ENCODE measurements at places on chromosomes 5 and 9.

DNA sequence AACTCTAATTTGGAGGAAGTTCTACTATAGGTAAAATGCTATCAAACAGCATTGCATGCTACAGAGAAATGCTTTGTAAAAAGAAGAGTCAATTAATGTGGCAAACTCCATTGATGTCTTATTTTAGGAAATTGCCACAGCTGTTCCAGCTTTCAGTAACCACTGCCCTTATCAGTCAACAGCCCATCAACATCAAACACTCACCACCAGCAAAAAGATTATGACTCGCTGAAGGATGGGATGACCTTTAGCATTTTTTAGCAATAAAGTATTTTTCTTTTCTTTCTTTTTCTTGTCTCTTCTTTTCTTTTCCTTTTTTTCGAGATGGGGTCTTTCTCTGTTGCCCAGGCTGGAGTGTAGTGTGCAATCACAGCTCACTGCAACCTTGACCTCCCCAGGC, 26.0 kb downstream of the CRHBP start:
- H3K27ac ChIP-seq = no peak overlapping the region
- H3K27me3 ChIP-seq = no peaks in the 10 kb centered on the region
- H3K36me3 ChIP-seq = no peaks in the 10 kb centered on the region
- no peak for DNase-seq

DNA sequence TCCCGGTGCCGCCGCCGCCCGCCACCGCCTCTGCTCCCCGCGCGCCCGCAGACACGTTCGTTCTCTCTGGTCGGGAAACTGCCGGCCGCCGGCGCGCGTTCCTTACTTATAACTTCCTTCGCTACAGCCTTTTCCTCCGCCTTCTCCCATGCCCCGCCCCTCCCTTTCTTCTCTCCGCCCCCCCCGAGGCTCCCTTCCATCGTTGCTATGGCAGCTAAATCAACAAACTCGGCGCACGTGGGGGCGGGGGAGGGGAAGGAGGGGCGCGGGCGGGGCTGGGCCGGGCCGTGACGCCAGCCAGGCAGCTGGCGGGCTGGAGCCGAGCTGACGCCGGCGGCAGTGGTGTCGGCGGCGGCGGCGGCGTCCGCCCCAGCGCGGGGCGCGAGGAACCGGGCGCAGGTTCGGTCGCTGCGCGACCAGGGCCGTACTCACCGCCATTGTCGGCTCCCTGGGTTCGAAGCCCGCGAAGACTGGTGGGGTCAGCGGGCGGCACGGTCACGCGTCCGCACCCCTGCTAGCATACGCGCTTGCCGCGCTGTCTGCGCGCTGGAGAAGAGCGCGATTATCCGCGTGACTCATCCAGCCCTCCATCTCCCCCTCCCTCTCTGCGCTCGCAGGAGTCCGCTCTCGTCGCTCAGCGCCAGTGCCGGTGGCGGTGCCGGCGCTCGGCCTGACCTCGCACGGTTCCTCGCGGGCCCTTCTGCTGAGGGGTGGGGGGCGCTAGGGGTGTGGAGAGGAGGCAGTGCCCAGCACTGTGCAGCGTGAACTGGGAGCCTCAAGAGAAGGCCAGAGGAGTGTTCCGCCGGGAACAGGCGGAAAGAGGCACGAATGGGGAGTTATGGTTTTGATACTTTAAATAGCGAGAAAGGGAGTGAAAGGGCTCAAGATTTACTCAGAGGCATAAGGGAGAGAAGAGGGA, at the start of gene KLF4:
Gene KLF4 (minus strand): TSS at position 83 of the 919 bp plus-strand sequence. CDS start 597 bp downstream, outside the sequence.
- H3K4me1 ChIP-seq = no peaks in the 10 kb centered on the region
- peak; percentile 97 for DNase-seq
- H3K27me3 ChIP-seq = no peaks in the 10 kb centered on the region
- no peaks in the 10 kb centered on the region for H3K36me3 ChIP-seq

- H3K36me3 ChIP-seq = no peaks in the 10 kb centered on the region
- H3K4me1 ChIP-seq = no peaks in the 10 kb centered on the region
- no peak overlapping the region for H3K27ac ChIP-seq
- H3K4me3 ChIP-seq = no peak overlapping the region
- no peak for DNase-seq
- peaks cover 4% of the 10 kb centered on the region for H3K27me3 ChIP-seq
These were observed 114.4 kb downstream of the PSD2 start for GRCh38 chr5:139910036-139910435.

DNA sequence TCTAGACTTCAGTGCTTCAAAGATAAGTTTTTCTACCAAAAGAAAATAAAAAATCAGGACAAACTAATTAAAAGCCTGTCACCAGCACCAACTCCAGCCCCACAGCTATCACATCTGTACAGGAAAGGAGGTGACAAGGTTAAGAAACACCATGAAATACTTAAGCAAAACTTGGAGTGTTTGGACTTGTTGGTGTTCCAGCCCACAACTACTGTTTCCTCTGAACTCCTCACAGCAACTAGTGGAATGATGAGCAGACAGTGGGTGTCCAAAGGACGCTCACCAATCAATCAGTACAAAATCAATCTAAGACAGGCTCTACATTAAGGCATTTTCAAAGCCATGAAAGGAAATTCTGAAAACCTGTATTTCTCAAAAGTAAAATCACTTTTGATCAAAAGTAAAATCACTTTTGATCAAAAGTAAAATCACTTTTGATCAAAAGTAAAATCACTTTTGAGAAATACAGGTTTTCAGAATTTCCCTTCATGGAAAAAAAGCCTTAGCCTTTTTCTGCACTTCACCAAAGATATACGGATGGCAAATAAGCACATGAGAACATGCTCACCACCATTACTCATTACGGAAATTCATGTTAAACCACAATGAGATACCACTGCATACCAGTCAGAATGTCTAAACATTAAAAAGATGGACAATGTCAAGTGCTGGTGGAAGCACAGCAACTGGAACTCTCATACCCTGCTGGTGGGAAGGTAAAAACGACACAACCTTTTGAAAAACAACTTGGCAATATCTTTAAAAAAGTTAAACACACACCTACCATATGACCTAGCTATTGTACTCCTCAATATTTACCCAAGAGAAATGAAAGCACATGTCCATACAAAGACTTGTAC, 79.7 kb downstream of the MED27 start:
- peak overlapping the region; percentile 90 for H3K27ac ChIP-seq
- H3K36me3 ChIP-seq = peaks cover 22% of the 10 kb centered on the region
- no peaks in the 10 kb centered on the region for H3K27me3 ChIP-seq
- DNase-seq = peak; percentile 82

- no peak overlapping the region for H3K27ac ChIP-seq
- H3K36me3 ChIP-seq = no peaks in the 10 kb centered on the region
- H3K27me3 ChIP-seq = no peaks in the 10 kb centered on the region
- no peaks in the 10 kb centered on the region for H3K4me1 ChIP-seq
- H3K4me3 ChIP-seq = no peak overlapping the region
- DNase-seq = no peak
These were observed 2.8 kb downstream of the CACNA1B start for GRCh38 chr9:137880160-137880975.

GRCh38 chr9:87336407-87336806, 161.3 kb upstream of the DAPK1 start:
- DNase-seq = peak; percentile 62
- H3K36me3 ChIP-seq = no peaks in the 10 kb centered on the region
- H3K27me3 ChIP-seq = no peaks in the 10 kb centered on the region
- H3K27ac ChIP-seq = no peak overlapping the region
- peaks cover 11% of the 10 kb centered on the region for H3K4me1 ChIP-seq

- no peak overlapping the region for H3K27ac ChIP-seq
- no peak for DNase-seq
- no peak overlapping the region for H3K4me3 ChIP-seq
- H3K27me3 ChIP-seq = no peaks in the 10 kb centered on the region
- H3K36me3 ChIP-seq = peaks cover 43% of the 10 kb centered on the region
- no peaks in the 10 kb centered on the region for H3K4me1 ChIP-seq
These were observed 202.0 kb downstream of the BRINP1 start for GRCh38 chr9:119167267-119167666.

DNA sequence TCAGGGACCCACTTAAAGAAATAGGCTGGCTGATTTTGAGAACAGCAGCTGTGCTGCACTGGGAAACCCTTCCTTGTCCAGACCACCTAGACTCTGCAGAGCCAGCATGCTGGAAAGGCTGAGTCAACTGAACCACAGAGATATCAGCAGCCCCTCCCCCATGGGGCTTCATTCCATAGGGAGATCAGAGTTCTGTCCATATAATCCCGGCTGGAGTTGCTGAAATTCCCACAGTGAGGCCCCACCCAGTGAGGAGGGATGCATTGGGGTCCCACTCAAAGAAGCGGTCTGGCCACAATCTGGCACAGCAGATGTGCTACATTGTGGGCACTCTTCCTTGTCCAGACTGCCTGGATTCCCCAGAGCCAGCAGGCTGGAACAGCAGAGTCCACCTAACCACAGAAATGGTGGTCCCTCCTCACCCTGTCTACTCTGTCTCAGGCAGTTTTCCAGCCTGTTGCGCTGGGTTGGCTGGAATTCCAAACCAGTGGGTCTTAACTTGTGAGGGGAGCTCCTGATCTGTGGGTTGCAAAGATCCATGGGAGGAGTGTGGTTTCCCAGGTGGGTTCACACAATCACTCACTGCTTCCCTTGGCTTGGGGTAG, 127.1 kb downstream of the RNF180 start:
- peaks cover 3% of the 10 kb centered on the region for H3K4me1 ChIP-seq
- H3K27ac ChIP-seq = no peak overlapping the region
- no peak overlapping the region for H3K4me3 ChIP-seq
- H3K27me3 ChIP-seq = no peaks in the 10 kb centered on the region

GRCh38 chr5:53334431-53334941, 145.9 kb upstream of the FST start:
- no peak overlapping the region for H3K27ac ChIP-seq
- H3K27me3 ChIP-seq = no peaks in the 10 kb centered on the region
- H3K4me1 ChIP-seq = peaks cover 13% of the 10 kb centered on the region
- DNase-seq = no peak

GRCh38 chr5:78077369-78078068, 217.0 kb downstream of the AP3B1 start:
- H3K27me3 ChIP-seq = no peaks in the 10 kb centered on the region
- peaks cover 4% of the 10 kb centered on the region for H3K36me3 ChIP-seq
- no peak overlapping the region for H3K27ac ChIP-seq

GRCh38 chr5:74567411-74567995, 73.0 kb downstream of the ENC1 start:
- no peak overlapping the region for H3K27ac ChIP-seq
- H3K27me3 ChIP-seq = no peaks in the 10 kb centered on the region
- H3K36me3 ChIP-seq = no peaks in the 10 kb centered on the region
- H3K4me1 ChIP-seq = no peaks in the 10 kb centered on the region
- no peak overlapping the region for H3K4me3 ChIP-seq
- no peak for DNase-seq

- H3K4me1 ChIP-seq = peaks cover 3% of the 10 kb centered on the region
- H3K27me3 ChIP-seq = no peaks in the 10 kb centered on the region
- H3K36me3 ChIP-seq = no peaks in the 10 kb centered on the region
- peak overlapping the region; percentile 61 for H3K4me3 ChIP-seq
- DNase-seq = peak; percentile 65
These were observed 142.3 kb downstream of the SMARCA2 start for GRCh38 chr9:2157277-2158110.

- DNase-seq = no peak
- peaks cover 31% of the 10 kb centered on the region for H3K4me1 ChIP-seq
- H3K27me3 ChIP-seq = no peaks in the 10 kb centered on the region
- no peak overlapping the region for H3K27ac ChIP-seq
These were observed 211.9 kb upstream of the PAPPA start for GRCh38 chr9:115941561-115942315.

GRCh38 chr9:113885183-113886025, 9.3 kb downstream of the ZNF618 start:
- H3K27me3 ChIP-seq = no peaks in the 10 kb centered on the region
- DNase-seq = no peak
- peaks cover 4% of the 10 kb centered on the region for H3K36me3 ChIP-seq
- peaks cover 11% of the 10 kb centered on the region for H3K4me1 ChIP-seq
- no peak overlapping the region for H3K27ac ChIP-seq

DNA sequence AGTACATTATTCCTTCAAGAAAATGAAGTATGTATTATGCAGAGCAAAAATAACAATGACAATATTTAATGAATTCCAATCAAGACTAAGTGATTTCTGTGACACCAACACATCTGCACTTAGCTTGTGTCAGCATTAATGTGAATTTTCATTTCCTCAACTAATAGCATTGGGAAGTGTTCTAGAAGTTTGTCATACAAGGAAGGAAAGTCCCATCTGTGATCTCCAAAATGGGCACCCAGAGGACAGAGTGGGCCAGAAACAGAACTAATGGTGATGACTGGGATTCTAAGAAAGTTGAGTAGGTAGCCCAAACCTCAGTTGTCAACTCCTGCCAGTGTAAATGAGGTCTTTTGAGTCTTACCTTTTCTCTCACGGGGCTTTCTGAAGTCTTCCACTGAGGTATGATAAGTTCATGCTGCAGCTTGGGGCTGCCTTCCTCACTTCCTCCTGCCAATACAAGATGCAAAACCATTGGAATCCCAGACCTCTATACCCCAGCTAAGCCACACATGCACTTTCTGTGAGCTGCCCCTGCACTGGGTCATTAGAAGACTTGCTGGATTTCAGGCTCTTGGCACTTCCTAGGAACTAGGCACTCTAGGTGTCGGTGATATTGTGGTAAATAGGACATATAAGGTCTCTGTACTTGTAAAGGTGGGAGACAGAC, 4.9 kb downstream of the ADAM19 start:
- DNase-seq = no peak
- peaks cover 41% of the 10 kb centered on the region for H3K36me3 ChIP-seq
- H3K4me3 ChIP-seq = no peak overlapping the region
- H3K4me1 ChIP-seq = peaks cover 20% of the 10 kb centered on the region

GRCh38 chr5:116265471-116265870, 180.6 kb downstream of the COMMD10 start:
- H3K4me1 ChIP-seq = no peaks in the 10 kb centered on the region
- H3K27me3 ChIP-seq = no peaks in the 10 kb centered on the region
- no peak overlapping the region for H3K4me3 ChIP-seq
- H3K27ac ChIP-seq = no peak overlapping the region

- no peaks in the 10 kb centered on the region for H3K36me3 ChIP-seq
- H3K27ac ChIP-seq = peak within 1 kb of the TSS; percentile 58
- DNase-seq = peak; percentile 75
- H3K4me3 ChIP-seq = peak within 1 kb of the TSS; percentile 91
- H3K4me1 ChIP-seq = peaks cover 18% of the 10 kb centered on the region
These were observed at the start of gene SH3PXD2B for GRCh38 chr5:172454358-172455086. Gene SH3PXD2B, minus strand, starts transcription at chr5:172454525. Its CDS starts 173 bp downstream, at chr5:172454352.

GRCh38 chr5:167261309-167262100, 1029.9 kb upstream of the WWC1 start:
- no peak for DNase-seq
- no peaks in the 10 kb centered on the region for H3K36me3 ChIP-seq
- no peak overlapping the region for H3K4me3 ChIP-seq
- no peak overlapping the region for H3K27ac ChIP-seq
- H3K27me3 ChIP-seq = no peaks in the 10 kb centered on the region

- H3K27me3 ChIP-seq = no peaks in the 10 kb centered on the region
- no peaks in the 10 kb centered on the region for H3K36me3 ChIP-seq
- H3K27ac ChIP-seq = no peak overlapping the region
- DNase-seq = no peak
- no peaks in the 10 kb centered on the region for H3K4me1 ChIP-seq
- no peak overlapping the region for H3K4me3 ChIP-seq
These were observed 75.5 kb upstream of the ELL2 start for GRCh38 chr5:96037128-96037527.

DNA sequence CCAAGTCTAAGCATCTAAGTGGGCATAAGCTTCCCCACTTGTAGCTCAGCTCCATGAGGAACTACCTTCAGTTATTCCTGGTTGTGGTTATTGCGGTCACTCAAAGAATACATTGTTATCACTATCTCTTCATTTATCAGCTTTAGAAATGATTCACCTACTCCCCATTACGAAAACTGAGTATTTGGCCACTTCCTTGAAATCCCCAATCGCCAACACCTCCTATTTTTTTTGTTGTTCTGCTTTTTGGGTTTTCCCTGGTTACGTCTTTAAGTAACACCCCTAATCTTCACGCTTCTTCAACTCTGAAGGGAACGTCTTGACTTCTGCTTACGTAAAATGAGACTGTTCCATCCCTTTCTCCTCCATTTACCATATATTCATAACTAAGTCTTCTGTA, 20.7 kb downstream of the MAPK9 start:
- no peak for DNase-seq
- no peak overlapping the region for H3K4me3 ChIP-seq
- peaks cover 73% of the 10 kb centered on the region for H3K36me3 ChIP-seq
- H3K4me1 ChIP-seq = no peaks in the 10 kb centered on the region
- no peaks in the 10 kb centered on the region for H3K27me3 ChIP-seq
- H3K27ac ChIP-seq = no peak overlapping the region
